Stimulated activated CD4-positive, alpha-beta T cell treated with anti-CD3 and anti-CD28 coated beads, Interleukin-1b, Interleukin-23, amount 100 ng/mL, for 24 hours (primary cell): ENCODE measurements at places on chromosomes 2 and 18.

DNA sequence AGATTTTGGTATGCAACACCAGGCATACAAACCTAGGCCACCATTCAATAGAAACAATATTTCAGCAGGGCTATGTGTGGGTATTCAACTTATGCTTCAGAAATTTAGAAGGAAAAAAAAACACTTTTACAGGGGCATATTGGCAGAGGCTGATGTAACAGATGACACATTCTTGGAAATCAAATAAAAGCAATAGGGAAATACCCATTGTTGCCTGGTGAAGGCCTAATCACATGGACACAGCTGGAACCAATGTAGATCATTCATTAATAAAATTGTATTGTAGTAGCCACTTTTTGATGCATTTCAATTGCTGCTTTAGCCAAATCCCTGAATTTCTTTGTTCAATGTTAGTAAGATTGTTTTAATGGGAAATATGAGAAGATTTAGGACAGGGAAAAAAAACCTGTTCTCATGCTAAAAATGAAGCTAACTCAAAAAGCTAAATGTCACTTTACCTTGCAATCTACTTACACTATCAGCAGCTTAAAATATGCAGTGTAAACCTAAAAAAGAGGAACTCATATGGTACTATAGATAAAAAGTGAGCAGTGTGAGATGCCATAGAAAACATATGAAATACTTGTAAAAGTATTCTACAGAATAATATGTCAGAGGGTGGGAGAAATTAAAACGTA, 289.4 kb downstream of the ZEB2 start:
- DNase-seq, result no peak

GRCh38 chr18:77090546-77091174, 41.9 kb downstream of the MBP start:
- DNase-seq, result no peak

DNA sequence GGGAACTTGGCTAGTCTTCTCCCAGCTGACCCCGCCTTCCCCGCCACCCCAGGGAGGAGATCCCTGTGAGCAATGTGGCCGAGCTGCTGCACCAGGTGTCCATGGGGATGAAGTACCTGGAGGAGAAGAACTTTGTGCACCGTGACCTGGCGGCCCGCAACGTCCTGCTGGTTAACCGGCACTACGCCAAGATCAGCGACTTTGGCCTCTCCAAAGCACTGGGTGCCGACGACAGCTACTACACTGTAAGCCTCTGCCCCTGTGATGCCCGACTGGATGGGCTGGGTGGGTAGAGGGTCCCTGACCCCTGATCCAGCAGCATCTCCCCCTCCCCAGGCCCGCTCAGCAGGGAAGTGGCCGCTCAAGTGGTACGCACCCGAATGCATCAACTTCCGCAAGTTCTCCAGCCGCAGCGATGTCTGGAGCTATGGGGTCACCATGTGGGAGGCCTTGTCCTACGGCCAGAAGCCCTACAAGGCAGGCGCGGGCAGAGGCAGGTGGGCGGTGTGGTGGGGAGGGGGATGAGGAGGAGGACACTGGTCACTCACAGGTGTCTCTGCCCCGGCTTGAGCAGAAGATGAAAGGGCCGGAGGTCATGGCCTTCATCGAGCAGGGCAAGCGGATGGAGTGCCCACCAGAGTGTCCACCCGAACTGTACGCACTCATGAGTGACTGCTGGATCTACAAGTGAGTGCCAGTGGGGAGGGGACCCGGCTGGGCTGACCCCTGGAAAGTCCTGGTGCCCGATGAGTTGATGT, 24.2 kb downstream of the ZAP70 start:
- no peak for DNase-seq

DNA sequence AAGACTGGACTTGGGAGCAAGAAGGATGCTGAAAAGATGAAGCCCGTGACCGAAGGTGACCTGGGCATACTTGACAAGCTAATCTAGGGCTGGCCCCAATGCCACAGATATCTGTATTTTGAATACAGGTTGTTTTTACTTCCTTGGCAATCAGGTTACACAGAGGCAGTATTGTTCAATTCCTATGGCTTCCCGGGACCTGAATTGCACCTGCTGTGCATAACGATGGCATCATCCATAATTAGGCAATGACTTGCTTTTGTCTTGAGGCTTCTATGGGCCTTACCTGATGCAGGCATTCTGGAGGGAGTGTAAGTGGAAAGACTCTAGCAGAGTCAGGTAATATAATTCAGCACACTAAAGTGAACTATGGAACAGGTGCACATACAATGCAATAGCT, 60.6 kb upstream of the CUL3 start:
- no peak for DNase-seq

DNA sequence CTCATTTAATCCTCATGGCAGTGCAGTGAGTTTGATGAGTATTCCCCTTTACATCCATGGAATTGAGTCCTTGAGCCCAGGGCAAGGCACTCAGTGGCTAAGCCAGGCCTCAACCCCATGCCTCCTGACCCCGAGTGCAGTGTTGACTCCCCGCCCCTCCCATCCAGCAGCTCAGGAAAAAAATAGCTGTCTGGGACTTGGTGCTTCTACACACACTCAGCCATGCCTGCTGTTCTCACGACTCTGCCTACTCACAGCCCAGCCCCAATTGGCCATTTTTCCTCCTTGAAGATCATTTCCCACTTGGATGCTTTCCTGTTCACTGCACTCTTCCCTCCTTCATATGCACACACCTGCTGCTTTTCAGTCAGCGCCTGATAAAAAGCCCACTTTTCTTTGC, 8.8 kb downstream of the FOSL2 start:
- DNase-seq, result no peak

DNA sequence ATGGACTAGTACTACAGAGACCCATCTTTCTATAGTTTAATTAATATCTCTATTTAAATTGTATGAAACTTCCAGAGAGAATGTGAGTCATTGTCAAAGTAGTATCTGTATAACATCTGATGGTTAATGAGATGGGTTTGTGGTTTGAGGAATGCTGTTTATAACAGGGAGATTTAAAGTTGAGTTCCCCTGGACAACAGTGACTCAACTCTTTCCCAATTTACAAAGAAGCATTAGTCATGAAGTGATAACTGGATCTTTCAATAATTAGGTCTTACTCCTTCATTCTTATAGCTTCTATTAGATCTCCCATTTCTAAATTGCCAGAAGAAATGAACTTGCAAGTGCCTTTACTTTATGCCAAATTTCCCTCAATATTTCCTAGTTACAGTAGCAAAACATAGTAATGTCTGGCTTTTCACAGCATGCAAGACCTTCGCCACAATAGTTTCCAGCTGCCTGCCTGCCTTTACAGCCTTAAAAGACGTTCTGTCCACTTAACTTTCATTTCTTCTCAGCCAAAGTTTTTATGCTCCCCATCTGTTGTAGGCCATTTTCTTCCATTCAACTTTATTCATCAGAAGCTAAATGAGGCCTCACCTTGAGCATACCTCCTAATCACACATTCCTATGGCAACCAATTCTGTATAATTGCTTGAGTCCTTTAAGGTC, 47.7 kb upstream of the WDR75 start:
- no peak for DNase-seq

- no peak for DNase-seq
These were observed 68.6 kb downstream of the CAB39 start for GRCh38 chr2:230781130-230781797.

DNA sequence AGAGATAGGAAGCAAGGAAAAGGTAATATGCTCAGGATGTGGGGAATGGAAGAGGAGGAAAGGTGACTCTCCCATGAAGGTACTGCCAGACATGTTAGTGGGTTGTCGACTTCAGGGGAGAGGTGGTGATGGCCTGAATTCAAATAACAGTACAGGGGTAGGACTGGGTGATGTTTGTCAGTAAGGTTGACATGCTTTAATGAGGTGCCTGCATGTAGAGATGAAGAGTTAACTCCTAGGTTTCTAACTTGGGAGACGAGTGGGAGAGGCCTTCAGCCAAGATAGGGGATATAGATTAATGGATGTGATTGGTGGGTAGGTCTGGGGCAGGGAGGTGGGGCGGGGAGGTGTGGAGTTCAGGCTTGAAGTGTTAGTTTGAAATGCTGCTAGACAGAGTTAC, 2.6 kb downstream of the NAPG start:
- no peak for DNase-seq

DNA sequence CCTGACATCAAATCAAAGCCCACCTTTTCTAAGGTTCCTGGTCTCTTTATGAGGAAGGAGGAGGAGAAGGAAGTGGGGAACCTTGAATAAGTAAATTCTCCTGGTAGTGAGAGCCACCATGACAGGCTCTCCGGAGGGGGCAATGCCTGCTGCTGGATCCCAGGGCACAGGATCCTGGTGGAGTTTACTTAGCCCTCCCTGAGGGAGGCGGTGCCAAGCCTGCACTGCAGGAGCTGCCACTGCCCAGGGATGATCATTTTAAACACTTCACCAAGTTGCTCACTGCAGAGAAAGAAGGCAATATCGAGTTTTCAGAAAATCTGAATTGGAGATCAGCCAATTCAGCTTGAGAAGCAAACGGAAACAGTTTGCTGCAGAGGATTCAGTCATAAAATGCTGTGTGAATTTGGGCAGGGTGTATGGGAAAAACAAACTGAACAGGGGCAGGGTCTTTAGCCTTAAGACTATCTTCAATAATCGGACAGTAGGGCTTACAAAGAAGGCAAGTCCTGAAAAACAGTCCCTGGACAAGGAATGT, 200.7 kb downstream of the RAD51AP2 start:
- DNase-seq, result no peak

- no peak for DNase-seq
These were observed 2.5 kb downstream of the UXS1 start for GRCh38 chr2:106191511-106192016.

DNA sequence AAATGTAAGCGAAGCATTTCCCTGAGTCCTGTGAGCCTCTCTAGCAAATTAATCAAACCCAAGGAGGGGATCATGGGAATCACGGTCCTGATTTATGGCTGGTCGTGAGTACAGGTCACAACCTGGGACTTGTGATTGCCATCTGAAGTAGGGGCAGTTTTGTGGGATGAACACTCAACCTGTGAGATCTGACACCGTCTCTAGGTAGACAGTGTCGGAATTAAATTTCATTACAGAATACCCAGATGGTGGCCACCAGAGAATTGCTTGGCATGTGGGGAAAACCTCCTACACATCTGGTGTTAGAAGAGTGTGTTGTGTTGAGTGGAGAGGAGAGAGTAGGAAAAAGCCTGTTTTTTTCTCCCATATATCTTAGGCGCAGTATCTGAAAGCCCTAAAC, 12.5 kb downstream of the CAPN14 start:
- no peak for DNase-seq

GRCh38 chr2:210302326-210302725, 12.6 kb downstream of the MYL1 start:
- no peak for DNase-seq

DNA sequence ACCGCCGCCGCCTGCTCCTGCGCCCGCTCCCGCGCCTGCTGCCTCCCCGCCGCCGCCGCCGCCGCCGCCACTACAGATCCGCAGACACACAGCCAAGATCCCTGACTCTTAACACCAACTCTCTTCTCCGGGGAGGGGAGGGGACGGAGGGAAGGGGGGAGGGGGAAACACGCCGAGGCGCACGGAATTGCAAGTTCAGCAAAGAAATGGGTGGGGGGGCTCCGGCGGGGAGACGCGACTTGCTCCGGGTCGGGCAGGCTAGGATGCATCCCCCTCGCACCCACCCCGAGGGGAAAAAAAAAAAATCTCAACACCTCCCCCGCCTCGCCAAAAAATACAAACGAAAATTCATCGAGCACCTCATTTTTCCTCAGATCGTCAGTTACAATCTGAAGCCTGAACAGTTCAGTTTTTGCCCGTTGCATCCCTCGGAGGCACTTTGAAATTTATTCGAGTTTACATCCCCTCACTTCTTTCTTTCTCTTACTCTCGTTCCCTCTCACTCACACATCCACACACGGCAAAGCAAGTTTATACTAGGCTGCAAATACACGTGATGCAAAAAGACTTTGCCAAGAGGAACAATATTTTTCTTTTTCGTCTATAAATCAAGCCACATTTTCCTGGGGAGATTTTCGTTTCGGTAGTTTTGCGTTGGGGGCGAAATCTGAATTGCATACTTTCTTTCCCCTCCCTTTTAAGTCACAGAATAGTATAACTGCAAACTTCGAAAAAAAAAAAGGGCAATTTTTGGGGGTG, at the start of gene TCF4:
Gene TCF4, minus strand, starts transcription at position 82 of the 759 bp plus-strand sequence. CDS start 1,076 bp downstream, outside the sequence.
- DNase-seq, result peak; percentile 2

- no peak for DNase-seq
These were observed 395.8 kb downstream of the PID1 start for GRCh38 chr2:228875152-228875900.

DNA sequence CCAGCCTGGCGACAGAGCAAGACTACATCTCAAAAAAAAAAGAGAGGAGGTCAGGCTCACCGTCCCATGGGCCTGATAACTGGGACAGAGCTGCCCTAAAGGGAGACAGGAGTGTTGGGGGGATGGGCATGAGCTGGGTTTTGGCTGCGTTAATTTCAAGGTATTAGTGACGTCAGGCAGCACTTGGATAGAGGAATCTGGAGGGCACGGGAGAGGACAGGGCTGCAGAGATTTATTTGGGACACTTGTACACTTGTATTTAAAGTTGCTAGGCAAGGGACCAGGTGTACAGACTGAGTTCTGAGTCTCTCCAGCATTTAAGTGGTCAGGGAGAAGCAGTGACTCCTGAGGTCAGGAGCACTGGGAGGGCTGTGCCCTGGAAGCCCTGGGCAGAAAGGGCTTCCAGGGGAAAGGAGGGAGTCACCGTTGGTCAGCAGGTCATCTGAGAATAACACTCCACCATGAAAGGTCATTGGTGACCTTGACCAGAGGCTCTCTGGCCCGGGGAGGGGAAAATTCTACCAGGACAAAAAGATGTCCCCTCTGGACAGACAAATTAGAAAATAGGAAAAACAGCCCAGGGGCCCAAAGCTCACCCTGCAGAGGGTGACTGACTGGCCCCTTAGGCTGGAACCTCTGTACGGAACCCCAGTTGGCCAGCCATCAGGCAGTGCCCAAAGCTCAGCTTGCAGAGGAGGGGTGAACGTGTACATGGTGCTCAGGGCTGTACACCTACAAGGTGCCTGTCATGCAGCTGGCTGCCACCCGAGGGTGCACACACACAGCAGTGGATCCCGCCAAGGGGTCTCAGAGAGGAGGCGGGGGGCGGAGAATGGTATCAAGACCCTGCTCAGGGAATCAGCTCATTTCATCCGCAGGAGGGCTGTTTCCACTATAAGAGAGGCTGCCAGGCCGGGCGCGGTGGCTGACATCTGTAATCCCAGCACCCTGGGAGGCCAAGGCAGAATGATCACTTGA, 23.0 kb upstream of the CNNM3 start:
- no peak for DNase-seq
